ENCODE measurements at places on chromosomes 12 and 14. TPM values are rescaled to one million over a fixed set of nuclear protein-coding genes. Genes with fewer than 3 reads are reported as not detected.

GRCh38 chr14:96422992-96423391, 31.1 kb downstream of the AK7 start:
- no peak for DNase-seq

The CEP170B gene
- total RNA-seq, result 6.4 TPM

- no peak for DNase-seq
Observed at GRCh38 chr14:88276923-88277596, 46.0 kb downstream of the KCNK10 start.

The FAM186B gene
- 0.15 TPM for total RNA-seq

- no peak for DNase-seq
Observed at GRCh38 chr12:121980191-121980891, 41.3 kb upstream of the BCL7A start.
